ENCODE measurements at places on chromosomes 12 and 14.

GRCh38 chr12:125564753-125565152 is 499.5 kb downstream of the AACS start:
- no peak for DNase-seq

DNA sequence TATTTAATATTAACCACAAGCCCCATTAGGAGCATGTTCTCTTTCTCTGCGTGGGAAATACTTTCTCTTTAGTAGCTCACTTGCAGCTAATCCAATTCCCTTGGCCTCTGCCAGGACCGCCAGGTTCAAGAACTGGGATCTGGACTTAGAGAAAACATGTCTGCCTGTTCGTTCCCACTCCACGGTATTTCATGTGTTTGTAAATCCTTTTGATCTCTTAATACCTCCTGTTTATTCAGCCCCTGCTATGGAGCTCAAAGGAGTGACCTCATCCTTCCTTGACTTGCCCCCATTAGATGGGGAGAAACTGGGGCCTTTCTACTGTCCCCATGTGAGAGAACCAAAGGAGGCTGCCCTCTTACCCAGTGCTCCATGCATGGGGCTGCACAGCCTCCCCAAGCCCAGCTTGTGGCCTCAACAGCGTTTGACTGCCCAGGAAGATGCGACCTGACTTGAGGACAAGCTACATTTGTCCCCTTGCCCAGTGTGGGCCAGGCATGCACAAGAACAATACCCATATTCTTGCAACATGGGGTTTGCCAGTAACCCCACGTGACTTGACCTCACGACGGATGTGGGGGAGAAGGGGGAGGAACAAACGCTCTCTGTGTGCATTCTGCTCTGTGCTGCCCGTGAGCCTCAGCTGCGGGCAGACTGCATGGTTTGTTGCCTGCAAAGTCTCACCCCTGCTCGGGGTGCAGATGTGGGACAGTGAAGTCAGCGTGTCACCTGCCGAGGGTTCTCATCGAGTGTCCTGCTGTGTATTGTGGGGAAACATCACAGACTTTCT is 30.3 kb downstream of the CD9 start:
- DNase-seq: no peak

DNA sequence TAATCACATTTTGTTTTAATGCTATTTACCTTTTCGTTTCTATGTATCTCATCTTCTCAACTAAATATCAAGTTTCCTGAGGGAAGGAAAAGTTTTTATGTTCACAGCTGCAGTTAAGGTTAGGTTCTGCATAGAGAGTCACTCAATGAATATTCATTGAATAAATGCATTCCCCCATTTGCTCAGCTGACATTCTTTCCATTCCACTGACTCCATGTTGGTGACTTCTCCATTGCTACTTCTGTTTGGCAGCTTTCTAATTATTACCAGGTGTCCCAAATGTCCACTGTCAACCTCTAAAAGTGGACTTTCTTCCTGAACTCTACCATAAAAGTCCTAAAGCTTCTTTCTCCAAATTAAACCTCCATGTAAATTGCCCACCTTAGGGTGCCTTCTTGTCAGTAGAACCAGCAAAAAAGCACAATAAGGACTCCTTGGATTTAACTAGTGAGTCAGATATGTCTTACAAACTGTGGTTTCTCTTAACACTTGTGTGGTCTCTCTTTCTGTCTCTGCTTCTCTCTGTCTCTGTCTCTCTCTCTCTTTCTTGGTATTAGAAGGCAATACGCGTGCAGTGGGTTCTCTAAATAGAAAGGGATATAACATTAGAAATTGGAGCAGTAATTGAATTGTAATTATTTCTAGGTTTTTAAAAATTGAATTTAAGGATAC is 85.9 kb downstream of the TMEM117 start:
- DNase-seq: no peak

GRCh38 chr14:81384900-81385299 is 15.2 kb downstream of the STON2 start:
- DNase-seq: no peak

DNA sequence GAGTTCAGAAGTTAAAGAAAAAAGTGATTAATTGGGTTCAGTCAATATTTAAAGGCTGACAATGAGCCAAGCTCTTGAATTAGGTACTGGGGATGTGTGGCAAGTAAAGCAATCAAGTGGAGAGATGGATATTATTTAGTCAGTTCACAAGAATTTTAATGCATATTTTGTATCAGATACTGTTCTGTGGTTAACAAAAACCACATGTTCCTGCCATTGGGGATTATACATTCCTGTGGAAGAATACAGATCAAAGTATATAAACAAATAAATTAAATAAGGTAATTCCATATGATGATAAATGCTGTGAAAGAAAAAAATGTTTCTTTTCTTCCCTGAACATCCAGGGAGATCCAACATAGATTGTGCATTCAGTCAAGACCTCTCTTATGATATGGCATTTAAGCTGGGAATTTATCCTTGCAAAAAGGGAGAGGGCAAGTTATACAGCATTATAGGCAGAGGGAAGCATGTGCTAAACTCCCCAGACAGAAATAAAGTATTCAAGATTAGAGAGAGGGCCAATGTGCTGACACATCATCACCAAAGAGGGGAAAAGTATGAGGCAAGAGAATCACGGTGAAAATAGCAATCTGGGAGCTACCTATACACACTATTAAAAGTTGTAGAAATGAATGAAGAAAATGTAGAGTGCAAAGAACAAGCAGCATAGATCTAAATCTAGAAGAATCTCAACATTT is 17.6 kb upstream of the A2M start:
- DNase-seq: no peak

- no peak for DNase-seq
Observed at GRCh38 chr12:42960087-42960527, 370.6 kb upstream of the PRICKLE1 start.

DNA sequence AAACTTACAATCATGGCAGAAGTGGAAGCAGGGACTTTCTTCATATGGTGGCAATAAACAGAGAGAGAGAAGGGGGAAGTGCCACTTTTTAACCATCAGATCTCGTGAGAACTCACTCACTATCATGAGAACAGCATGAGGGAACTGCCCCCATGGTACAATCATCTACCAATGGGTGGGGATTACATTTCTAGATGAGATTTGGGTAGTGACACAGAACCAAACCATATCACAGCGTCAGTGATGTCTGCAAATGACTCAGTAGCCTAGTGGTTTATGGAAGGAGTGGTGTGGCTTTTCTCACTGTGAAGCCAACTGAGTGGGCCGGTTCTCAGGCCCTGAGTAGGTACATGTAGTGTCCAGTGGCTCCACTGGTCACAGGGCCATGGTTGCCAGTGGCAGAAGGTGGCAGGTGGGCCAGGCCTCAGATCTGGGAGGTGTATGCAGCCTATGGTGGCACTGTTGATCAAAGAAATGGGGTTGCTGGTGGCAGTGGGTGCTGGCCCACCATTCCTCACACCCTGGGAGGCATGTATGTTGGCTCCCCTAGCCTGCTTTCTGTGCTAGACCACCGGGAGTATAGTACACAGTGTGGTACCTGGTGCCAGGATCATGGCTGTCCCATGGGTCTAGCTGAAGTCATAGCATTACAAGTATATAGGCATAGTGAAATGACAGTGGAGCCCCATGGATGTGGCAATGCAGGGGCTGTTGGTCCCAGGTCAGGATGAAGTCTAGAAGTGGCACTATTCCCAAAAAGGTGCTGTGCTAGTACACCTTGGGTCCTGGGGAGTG is 191.9 kb downstream of the NUBPL start:
- DNase-seq: no peak

GRCh38 chr14:49463146-49463545 is 123.0 kb downstream of the RPS29 start:
- DNase-seq: no peak

DNA sequence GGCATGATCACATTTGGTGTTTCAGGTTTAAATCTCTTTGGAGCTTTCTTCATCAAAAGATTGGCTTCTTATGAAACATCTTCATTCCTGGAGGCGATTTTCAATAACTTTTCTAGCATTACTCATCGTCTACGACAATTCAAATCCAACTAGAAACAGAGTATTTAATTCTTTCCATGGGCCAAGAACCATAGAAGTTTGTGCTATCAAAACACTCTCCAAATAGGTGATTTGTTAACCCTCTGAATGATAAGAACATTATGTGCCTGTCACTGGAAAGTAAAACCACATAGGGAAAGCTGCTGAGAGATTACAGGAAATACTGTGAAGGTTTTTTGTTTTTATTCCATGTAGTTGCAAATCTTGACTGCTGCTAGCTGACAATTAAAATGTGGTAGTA is 6.9 kb upstream of the DCN start:
- DNase-seq: no peak

GRCh38 chr12:45446013-45446412 is 230.1 kb downstream of the ANO6 start:
- DNase-seq: no peak

GRCh38 chr12:29492891-29493290 is 4.6 kb downstream of the OVCH1 start:
- no peak for DNase-seq

DNA sequence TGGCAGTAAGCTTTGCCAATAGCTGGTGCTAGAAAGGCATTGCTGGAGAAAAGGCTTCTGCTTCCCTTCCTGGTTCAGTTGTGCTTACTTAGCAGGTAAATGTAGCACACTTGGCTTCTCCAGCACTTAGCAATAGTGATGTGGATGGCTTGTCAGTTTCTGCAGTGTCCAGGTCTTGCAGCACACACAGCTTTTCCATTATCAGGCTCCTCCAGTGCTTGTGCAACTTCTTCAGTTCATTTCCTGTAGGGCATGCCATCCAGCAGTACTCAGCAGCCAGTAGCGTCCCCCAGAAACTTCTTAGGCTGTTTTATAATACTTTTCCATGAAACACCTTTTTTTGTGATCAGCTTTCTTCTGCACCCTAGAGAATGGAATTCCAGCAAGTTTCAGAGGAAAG is 154.6 kb downstream of the SLC6A15 start:
- no peak for DNase-seq

DNA sequence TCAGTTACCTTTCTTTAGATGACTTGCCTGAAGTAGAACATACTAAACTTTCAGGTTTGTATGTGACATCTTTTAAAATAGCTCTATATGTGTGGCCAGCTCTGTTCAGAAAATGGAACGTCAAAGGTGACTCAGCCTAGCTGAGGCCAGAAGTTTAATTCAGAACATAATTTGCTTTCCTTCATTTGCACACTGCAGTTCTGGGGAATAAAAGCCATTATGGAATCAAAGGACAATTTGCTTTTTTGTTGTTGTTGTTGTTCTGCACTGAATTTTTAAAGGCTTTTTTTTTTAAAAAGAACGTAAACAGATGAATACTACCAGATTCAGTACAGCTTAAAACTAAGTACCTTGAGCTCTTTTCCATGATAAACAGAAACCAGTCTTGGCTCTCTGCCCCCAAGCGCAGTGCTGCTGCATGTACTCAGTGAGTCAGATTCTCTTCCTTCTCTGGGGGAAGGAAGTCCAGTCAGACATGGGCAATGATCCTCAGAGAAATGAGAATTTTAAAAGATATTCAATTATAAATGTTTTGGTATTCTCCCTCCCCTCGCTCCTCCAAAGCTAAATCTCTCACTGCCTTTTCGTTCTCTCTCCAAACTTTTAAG is 644.2 kb downstream of the NOVA1 start:
- no peak for DNase-seq

DNA sequence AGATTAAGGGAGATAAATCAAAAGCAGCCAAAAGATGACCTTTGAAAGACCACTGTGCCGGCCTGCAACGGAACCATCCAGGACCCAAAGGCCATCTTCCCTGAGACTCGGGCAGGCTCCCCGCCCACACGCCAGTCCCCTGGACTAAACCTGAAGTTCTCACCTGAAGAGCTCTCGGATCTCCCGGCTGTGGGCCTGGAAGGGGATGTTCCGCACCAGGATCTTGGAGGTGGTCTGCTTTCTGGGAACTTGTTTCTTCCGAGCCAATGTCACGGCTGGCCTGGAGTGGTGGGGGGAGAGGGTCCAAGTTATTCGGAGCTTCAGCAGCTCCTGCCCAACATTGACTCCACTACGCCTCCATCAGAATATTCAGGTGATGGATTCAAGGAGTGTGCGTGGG is 51.3 kb downstream of the RBM19 start:
- DNase-seq: no peak

GRCh38 chr14:45084946-45085346 is 1.0 kb downstream of the PRPF39 start:
- no peak for DNase-seq

- DNase-seq: no peak
Observed at GRCh38 chr14:32824195-32824594, 114.5 kb upstream of the NPAS3 start.

- DNase-seq: no peak
Observed at GRCh38 chr12:206746-207440, 7.1 kb downstream of the SLC6A12 start.

GRCh38 chr12:117518594-117519270 is 157.3 kb upstream of the NOS1 start:
- no peak for DNase-seq

- no peak for DNase-seq
Observed at GRCh38 chr12:58253663-58254062, 312.3 kb downstream of the ATP23 start.

GRCh38 chr14:93997916-93998870 is 1.1 kb downstream of the CCDC197 start:
- DNase-seq: no peak

GRCh38 chr14:69318241-69318640 is 58.3 kb downstream of the GALNT16 start:
- no peak for DNase-seq

- DNase-seq: no peak
Observed at GRCh38 chr14:81144824-81145603, 75.7 kb downstream of the GTF2A1 start.

DNA sequence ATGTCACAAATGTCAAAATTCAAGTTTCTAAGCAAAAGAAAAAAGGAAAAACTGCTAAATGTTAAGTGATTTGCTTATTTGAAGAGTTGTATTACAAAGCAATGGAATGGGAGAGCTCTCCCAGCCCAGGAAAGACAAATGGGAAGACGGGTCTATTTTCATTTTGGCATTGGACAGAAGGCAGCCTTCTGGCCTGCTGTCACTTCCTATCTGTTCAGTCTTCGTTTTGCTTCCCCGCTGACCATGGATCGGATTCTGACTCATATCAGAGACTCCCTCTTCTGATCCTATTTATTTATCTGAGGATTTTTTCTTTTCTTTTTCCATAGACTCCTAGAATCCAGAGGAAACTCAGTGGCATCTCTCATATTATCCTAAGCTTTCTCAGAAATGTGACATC is 634.9 kb downstream of the DIO2 start:
- no peak for DNase-seq
